ENCODE measurements at places on chromosomes 12 and 14. TPM values are rescaled to one million over a fixed set of nuclear protein-coding genes. Genes with fewer than 3 reads are reported as not detected.

The ARG2 gene
- 0.79 TPM for total RNA-seq

The SLC38A4 gene
- 0.33 TPM for total RNA-seq

The IL23A gene
- not detected for total RNA-seq

The IFNG gene
- not detected for total RNA-seq

The MGST1 gene
- 15.7 TPM for total RNA-seq

The KLHL28 gene
- total RNA-seq, result 18.5 TPM

The TAOK3 gene
- total RNA-seq, result 25.1 TPM

The RD3L gene
- not detected for total RNA-seq

The OR6C70 gene
- not detected for total RNA-seq

The SLC4A8 gene
- total RNA-seq, result 14.9 TPM

The ANKRD33 gene
- not detected for total RNA-seq

The BMP4 gene
- not detected for total RNA-seq

The GLIPR1L1 gene
- total RNA-seq, result 0.79 TPM

The PLEKHG7 gene
- not detected for total RNA-seq

The SETD1B gene
- total RNA-seq, result 7.6 TPM

The RPL36AL gene
- 116 TPM for total RNA-seq

All from placental epithelial cell (primary cell).